ENCODE measurements at places on chromosomes 1 and 21.

GRCh38 chr1:44684525-44684924 is 10.0 kb downstream of the ARMH1 start:
- no peak overlapping the region for H3K27ac ChIP-seq
- H3K27me3 ChIP-seq = no peaks in the 10 kb centered on the region
- H3K4me3 ChIP-seq = no peak overlapping the region

- no peaks in the 10 kb centered on the region for H3K4me1 ChIP-seq
- H3K27me3 ChIP-seq = no peaks in the 10 kb centered on the region
- H3K4me3 ChIP-seq = no peak overlapping the region
- no peak for DNase-seq
- H3K36me3 ChIP-seq = no peaks in the 10 kb centered on the region
Measured at GRCh38 chr21:15309721-15310120, 244.9 kb upstream of the NRIP1 start.

DNA sequence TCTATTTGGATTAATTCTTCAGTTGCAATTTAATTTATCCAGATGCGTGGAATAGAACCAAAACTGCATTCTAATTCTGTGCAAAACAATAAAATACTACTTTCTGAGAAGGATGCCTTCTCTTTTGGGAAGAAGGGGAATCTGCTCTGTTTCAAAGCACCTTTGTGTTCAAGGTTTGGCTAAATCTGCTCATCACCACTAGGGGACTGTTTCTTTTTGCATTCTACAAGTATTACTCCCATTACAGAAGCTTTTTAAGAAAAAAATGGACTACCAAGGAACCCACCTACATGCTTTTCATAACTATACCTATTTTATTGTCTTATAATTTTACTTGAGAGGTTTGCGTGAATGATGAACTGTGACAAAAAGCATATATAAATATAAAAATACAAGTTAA is 18.2 kb downstream of the MRPS6 start:
- H3K27me3 ChIP-seq = no peaks in the 10 kb centered on the region
- no peak for DNase-seq
- H3K4me1 ChIP-seq = no peaks in the 10 kb centered on the region

DNA sequence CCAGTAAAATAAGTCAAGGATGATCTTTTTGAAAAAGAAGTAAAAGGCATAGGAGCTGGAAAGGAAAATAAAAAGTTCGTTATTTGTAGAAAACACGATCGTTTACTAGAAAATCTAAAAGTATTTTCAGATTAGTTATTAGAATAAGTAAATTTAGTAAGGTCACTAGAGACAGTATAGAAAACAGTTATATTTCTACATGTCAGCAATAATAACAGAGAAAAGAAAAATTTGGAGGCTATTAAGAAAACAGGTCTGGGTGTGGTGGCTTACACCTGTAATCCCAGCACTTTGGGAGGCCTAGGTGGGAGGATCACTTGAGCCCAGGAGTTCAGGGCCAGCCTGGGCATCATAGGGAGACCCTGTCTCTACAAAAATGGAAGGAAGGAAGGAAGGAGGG is 181.3 kb downstream of the VPS13D start:
- no peak overlapping the region for H3K4me3 ChIP-seq
- no peak for DNase-seq
- H3K27me3 ChIP-seq = no peaks in the 10 kb centered on the region

Data from fibroblast of lung (primary cell).